ENCODE measurements at places on chromosomes 3 and 15.

GRCh38 chr15:63582718-63583426 lies 14.3 kb upstream of the FBXL22 start:
- DNase-seq = peak; percentile 68

- no peak for DNase-seq
These were observed 4.6 kb upstream of the PLXNA1 start for GRCh38 chr3:126978291-126978690.

GRCh38 chr3:140595295-140595694 lies 82.6 kb upstream of the TRIM42 start:
- DNase-seq = peak; percentile 51

- DNase-seq = no peak
These were observed 654.0 kb upstream of the KCNMB2 start for GRCh38 chr3:177882124-177882648.

- DNase-seq = no peak
These were observed 407.8 kb downstream of the SHQ1 start for GRCh38 chr3:72440491-72440890.

DNA sequence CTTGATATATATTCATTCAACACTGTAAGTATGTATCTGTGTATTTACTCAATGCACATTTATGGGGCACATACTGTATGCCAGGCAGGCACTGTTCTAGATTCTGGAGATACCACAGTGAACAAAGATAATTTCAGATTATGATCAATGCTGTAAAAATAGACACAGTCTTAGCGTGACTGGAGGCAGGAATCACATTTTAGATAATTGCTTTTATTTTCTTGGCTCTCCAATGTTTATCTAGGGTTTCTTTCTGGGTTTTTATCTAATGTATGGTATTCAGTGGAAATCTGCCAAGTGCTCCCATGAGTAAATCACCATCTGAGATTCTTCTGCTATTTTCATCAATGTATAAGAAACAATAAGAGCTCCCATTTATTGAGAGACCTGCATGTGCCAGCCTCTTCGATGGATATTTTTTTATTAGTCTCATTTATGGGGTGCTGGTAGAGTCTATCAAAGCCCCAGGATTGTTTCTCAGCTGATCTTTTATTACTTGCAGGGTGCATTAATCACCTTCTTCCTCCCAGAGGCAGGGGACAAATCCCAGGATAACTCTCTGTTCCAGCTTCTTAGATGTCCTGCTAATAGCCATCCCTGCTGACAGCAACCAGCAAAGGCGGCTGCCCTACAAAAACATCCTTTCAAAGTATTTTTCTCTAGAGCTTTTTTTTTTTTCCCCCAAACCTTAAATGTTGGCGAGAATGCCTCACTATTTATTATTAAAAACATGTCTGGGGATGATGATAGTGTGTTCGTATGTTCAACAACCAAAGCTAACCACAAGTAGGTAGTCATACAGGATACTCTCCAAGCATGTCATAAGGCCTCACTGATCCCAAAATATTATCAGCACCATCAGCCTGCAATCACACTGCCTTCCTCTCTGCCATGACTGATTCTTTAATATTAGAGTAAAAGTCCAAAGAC lies 331.0 kb upstream of the RASGRP1 start:
- peak; percentile 83 for DNase-seq

- DNase-seq = no peak
These were observed 9.2 kb downstream of the LZTFL1 start for GRCh38 chr3:45832699-45833098.

DNA sequence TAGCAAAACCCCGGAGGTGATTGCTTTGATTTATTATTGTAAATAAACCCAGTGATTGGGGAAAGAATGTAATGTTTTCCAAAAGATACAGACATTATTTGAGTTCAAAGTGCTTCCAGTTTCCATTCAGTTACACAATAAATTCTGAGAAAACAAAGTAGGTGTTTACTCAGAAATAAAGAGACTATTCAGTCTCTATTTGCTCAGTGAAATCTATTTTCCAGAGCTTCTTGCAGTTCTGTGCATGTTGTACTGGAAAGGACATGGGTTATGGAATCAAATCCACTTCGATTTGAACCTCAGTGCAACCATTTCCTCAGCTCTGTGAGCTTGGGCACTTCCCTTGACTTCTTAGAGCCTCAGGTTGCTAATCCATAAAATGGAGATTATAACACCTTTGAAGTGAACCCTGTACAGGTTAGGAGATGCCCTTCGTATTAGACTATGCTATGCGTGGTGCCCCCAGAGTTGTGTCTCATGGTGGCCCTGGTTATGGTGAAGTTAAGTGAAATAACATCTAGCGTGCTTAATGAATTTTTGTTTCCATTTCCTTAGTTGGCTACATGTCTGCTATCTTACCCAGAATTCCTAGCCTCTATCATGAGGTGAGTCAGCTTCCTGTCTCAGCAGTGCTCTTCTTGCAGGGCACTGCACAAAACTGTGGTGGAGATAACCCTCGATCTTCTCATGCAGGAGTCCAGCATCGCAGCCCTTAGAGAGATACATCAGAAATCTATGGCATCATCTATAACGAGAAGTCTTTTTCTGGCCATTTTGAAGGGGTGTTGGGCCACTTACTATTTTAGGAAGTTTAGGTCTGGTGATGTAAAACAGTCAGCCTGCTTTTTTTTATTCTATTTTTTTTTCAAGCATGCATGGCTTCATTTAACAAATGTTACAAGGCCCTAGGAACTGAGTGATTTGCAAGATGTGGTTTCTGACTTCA lies 97.7 kb downstream of the RPL39L start:
- DNase-seq = peak; percentile 17

DNA sequence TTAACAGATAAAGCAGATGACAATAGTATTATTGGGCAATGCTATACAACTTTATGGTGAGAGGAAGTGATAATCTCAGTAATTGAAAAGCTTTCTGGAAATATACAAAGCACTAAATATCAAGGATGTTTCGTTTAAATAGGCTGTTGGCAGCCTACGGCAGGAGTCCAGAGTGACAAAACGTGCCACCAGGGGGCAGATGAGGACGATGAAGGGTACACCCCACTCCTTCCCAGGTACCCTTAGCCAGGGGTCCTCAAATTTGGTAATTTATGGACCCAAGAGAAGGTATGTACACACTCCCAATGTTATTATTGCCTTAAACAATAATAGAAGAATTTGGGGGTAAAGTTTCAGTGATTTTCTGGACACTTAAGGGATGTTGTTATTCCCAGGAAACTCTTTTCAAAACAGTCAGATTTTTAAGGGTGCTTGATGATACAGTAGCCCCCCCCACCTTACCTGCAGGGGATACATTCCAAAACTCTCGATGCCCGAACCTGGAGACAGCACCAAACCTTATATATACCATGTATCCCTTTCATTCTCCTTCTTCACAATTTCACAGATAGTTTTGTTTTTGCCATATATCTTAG lies 1.4 kb upstream of the MAGEL2 start:
- DNase-seq = peak; percentile 60

DNA sequence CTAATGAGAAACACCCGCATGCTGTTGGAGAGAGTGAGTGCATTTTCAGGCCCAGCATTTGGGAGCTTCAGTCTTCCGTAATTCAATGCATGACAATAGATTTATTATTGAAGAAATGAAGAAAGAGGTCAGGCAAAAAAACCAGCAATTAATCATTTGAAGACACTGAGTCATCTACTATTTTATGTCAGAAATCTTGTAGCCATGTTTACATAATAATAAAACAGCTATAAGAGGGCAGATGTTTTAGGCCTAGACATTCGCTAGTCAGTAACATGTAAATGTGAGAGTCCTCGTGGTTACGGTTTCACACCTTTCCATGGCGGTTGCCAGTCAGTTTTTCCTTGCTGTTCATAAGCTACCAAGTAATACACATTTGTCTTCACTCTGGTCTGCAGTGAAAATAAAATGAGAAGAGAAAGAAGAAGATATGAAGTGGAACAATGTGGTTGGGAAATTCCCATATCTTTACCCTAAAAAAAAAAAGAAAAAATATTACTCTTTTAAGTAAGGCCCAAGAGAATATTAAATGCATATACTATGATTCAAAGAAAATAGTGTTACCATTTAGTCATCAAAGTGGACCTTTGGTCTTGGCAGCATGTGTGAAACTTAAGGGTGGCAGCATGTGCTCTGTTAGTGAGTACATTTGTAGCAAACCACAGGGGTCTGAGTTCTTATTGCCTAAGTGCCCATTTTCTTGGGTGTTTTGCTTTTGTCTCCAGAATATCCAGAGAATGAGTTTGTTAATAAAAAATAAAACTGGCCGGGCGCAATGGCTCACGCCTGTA lies 140.5 kb upstream of the TBL1XR1 start:
- peak; percentile 59 for DNase-seq
